NB4 (cell line): ENCODE measurements at places on chromosomes 1 and 21.

DNA sequence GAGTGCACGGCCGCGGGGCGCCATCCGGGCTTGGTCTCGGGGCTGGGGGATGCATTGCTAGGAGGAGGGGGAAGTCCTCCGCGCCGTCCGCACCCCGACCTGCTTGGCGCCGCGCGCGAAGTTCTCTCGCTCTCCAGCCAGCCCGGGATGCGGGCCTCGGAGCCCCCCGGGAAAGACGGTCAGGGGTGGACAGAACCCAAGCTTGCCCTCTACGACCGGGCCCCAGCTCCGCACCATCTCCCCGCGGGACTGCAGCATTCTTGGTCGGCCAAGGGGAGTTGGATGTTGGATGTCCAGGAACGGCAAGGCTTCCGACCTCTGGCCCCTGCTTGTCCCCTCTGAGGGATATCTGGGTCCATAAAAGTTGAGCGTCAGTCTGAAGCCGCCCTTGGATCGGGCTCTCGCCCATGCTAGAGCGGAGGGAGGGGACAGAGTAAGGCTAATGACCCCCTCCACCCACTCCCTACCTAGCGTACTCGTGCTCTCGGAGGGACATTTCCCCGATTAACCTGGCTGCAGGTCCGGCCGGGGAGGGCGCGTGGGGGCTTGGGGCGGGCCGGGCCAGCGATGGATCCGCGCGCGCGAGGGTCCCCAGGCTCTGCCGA lies 522 bp downstream of the DISP3 start:
- DNase-seq = no peak

DNA sequence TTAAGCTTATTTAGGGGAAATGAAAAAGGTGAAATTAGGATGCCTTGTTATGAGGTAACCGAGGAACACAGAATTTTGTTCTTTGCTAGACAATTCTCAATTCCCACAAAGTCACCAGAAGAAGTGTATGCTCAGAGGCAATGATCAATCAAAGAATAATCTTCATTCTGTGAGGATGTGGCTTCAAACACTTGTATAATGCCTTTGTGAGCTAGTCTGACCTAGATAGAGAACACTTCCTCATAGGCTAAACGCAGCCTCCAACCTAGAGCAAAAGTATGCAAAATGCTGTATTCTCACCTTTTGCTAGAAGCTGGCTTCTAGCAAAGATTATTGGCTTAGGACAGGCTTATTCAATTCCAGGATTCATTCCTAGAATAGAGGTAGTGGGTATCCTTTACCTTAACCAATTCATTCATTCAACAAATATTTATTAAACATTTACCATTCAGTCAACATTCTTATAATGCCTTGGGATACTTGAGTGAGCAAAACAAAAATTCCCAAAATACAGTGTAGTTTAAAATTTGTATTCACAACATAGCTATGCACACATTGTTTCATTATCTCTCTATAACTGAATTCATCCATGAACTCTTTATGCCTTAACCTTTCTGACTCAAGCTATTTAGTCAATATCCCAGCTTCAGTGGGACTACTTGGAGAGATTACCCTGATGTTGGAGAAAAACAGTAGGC lies 530.2 kb downstream of the PTPRC start:
- no peak for DNase-seq

GRCh38 chr1:81155131-81155530 lies 645.6 kb upstream of the ADGRL2 start:
- no peak for DNase-seq

DNA sequence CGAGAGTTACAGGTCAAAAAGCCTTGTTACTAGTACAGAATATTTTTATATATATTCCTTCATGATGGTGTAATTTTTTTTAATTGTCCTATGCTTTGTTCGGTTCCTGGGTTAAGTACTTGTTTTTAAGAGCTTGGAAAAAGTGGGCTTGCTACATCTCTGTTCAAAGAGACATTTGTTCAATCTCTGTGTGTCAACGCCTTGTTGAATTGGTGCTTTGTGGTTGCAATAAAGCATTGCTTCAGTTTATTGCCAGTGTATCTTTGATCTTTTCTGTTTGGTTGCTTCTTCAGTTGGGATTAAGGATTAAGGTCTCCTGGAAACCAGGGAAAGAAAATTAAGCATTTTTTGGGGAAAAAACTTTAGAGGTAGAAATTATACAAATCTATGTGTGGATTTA lies 47.7 kb upstream of the DNASE2B start:
- no peak for DNase-seq

DNA sequence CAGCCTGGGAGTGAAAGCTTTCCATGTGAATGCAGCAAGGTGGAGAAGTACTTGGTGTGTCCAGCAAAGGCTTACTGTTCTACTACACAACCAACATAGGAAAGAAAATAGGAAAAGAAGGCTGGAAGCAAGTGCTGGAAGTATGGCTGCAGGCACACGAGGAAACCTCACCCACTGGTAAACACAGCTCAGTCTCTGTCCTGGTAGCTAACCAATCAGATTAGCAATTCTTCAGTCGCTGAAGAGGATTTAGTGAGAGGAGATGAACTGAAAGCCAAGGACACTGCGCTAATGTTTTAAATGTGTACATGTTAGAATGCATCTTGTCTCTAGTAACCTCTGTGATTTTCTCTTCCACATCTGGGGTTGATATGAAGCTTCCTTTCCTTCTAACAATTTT lies 36.2 kb upstream of the CACHD1 start:
- DNase-seq = no peak

DNA sequence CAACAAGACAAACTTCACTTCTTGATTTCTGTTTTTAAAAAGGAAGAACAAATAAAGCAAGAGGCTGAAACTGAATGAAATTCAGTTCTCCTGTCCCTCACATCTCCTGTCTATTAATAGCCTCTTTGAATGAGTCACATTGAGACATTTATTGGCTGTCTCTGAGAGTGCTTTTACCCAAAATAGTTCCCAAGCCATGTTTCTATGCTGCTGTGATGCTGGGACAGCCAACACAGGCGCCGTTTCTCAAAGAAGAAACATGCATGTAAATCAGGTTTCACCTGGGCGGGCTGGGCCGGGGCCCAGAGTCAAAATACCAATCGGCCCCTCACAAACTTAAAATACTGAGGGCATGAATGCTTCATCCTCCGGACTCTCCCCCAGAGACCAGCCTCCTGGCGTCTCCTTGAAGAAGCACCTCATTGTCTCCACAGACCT lies 105.2 kb downstream of the EDEM3 start:
- no peak for DNase-seq

DNA sequence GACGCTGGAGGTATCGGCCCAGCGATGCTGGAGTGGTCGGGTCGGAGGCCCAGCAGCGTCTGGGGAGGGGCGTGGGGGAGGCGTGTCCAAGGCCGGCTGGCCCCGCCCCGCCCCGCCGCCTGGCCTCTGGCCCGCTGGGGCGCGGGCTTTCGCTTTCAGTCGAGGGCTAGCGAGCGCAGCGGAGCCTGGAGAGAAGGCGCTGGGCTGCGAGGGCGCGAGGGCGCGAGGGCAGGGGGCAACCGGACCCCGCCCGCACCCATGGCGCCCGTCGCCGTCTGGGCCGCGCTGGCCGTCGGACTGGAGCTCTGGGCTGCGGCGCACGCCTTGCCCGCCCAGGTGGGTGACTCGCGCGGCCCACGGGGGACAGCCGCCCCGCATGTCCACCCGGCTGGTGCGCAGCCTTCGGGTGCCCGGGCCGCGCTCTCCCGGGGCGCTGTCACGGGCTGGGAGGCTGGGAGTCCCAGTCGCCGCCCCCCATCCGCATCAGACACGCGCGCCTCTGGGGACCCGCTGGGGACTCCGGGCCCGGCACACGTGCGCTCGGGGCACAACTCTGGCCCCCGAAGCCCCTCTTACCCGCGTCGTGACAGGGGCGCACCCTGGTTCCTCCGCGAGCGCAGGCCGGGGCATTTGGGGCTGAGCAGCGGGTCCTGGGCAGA lies at the start of gene TNFRSF1B:
Gene TNFRSF1B, plus strand, starts transcription at position 158 of the 659 bp plus-strand sequence. Its CDS starts 101 bp downstream, at position 259.
- DNase-seq = peak; percentile 68

DNA sequence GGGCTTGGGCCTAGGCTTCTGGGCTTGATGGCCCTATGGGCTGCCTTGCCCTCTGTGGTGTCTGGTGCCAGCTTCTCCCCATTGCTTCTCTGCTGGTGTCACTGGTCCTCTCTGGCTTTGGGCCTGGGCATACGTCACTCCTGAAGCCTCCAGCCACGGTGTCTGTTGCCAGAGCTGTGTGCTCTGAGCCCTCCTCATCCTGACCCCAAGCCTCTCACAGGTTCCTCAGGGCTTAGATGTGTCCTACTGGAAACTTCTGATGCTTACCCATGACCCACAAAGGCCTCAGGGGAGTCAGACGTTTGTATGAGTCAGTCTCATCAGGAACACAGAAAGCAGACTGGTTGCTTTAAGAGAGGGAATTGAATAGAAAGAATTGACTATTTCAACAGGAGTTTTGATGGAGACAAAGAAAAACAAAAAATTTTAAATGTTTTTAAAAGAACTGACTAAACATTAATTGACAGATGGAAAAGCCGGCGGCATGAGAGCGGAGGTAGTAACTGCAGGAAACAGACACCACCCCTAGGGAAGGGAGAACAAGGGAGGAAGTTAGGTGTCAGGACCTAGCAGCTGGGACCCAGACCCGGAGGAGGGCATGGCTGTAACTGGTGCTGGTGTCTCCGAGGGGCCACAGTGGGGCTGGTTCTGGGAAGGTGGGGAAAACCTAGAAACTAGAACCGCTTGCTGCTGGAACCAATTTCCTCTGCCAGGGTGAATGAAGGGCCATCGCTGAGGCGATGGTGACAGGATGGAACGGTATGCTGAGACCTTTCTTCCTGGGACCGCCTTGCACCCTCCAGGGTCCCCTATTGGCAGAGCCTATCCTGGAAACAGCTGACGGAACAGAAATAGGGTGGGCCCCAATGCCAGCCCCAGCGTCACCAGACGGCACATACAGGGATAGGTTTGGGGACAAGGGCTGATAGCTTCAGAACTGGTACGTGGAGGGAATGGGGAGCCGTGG lies 40.0 kb upstream of the CITED4 start:
- peak; percentile 88 for DNase-seq

DNA sequence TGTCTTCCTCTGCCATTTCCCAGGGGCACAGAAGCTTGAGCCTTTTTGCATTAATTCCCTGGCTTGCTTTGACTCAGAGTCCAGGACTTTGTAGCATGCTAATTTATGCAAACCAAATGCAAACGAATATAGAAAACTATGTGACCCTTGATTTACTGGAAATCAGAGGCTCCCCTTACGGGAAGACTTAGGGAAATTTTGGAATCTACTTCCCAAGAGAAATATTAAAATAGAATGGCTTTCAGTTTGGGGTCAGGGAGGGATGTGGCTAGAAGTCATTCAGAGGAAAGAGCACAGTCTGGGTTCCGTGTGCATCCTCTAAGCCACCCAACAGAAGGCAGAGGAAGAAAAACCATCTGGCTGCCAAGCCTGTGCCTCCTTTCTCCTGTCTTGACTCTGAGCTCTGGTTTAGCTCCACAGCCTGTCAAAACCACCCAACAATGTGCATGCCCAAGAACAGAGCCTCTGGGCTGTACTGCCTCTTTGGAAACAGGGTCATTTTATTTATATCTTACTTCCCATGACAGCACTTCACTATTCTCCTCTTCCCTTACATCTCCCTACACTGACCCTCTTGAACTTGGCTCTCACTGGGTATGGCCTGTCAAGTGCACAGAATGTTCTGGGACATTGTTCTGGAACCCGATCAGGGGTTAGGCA lies 30.1 kb downstream of the ATF3 start:
- DNase-seq = no peak

DNA sequence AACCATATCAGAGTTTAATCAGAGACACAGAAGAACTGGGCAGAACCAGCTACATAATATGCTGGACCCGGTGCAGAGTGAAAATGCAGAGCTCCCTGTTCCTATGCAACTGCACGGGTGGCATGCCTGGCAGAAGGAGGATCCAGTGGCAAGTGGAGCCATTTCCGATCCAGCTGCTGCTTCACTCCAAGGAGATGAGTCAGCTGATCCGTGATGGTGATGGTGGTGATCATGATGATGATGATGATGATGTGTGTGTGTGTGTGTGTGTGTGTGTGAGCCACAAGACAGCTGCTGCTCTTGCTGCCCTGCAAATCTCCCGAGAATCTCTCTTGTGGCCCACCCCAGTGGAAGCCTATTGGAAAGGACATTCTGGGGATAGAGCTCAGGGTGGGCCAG lies 133.0 kb downstream of the URB2 start:
- DNase-seq = no peak

DNA sequence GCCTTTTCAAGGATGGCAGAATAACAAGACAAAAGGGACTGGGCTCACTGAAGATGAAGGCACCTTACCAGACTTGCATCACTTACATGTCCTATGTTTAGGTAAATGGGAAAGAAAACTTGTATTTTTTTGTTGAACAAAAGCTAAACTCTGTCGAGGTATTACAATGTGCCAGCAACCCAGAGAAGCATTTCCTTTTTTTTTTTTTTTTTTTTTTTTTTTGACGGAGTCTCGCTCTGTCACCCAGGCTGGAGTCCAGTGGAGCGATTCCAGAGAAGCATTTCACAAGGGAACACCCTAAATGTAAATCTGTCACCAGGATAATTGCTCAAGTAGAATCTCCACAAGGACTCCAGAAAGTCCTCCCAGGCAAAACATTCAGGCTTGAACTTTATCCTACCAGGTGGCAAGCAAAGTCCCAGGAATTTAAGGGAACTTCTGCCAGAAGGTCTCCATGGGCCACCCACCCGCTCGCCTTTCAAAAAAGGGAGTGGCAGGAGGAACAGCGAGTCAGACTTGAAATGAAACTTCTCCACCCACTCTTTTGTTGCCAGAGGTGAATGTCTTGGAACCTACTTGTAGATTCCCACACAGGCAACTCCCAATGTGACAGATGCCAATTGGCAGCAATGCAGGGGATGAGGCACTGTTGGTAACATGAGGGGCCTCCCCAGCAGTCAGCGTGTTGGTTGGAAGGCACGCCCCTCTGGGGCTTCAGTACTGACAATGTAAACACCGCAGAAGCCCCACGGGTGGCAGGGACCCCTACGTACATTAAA lies 125.0 kb downstream of the TIAM1 start:
- no peak for DNase-seq

DNA sequence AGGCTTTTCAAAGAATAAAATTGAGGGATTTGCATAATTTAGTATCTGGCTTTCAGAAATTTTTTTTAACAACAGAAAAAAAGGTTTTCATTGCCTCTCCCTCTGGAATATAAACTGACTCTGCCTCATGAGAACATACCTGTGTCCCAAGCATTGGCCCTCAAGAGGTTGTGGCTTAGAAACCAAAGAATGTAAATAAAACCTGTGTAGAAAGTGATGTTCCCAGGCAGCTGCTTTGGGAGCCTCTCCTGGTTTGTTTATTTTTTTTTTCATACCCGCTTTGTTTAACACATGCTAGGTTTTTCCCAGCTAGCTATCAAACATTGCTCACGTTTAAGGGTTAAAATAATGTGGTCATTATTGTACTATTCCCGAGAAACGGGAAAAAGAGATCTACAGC lies 40.5 kb upstream of the IFNAR2 start:
- DNase-seq = no peak

- no peak for DNase-seq
Measured at GRCh38 chr1:190491404-190491803, 13.7 kb upstream of the BRINP3 start.

GRCh38 chr1:219927298-219927955 lies 930 bp downstream of the SLC30A10 start:
- no peak for DNase-seq

DNA sequence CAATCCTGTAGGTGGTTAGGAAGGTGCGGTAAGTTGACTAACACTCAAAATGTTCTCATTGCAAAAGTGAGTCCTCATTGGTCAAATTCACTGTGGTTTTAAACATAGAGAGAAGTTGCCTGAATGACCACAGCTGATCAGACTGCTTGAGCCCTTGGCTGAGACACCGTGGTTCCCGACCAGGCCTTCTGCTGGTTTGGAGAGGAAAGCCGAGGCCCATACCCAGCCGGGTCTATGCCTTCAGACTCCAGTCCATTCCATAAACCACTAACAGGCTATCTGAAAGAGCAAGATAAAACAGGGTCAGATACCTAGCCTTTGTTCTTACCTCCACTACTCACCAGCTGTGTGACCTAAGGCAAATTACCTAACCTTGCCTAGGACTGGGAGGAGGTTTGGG lies 133.9 kb downstream of the LMX1A start:
- no peak for DNase-seq
